ENCODE measurements at places on chromosomes 3 and 15.

GRCh38 chr3:141514382-141514781 lies 27.6 kb downstream of the RASA2 start:
- no peak for DNase-seq

- DNase-seq, result no peak
These were observed 34.2 kb downstream of the ALS2CL start for GRCh38 chr3:46659285-46659684.

DNA sequence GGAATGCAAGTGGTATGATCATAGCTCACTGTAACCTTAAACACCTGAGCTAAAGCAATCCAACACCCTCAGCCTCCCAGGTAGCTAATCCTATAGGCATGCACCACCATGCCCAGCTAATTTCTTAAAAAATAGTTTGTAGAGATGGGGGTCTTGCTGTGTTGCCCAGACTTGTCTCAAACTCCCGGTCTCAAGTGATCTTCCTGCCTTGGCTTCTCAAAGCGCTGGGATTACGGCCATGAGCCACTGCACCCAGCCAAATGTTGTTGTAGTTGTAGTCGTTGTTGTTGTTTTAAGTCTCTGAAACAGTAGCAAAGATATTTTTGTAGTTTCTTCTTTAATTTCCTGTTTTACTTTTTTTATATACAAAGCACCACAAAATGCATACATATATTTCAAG lies 616.6 kb downstream of the NAALADL2 start:
- no peak for DNase-seq

GRCh38 chr3:172560026-172560425 lies 36.8 kb upstream of the TNFSF10 start:
- DNase-seq, result no peak

GRCh38 chr3:172063456-172064432 lies 24.4 kb downstream of the FNDC3B start:
- DNase-seq, result no peak

DNA sequence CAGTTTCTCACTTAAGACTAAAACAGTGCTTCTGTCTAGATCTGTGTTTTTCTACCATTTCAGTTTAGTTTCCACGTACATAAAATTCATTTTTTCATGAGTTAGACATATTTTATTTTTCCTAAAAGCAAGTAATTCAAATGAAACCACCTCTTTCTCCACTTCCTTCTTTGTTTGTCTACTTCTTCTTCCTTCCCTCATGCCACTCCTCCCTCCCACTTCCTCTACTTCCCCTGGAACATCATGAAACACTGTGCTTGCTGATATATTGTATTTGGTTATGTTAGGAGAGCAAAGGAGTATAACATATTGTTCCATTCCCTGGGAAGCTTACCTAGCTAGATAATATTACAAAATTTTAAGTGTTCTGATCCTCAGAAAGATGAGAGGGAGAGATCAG lies 36.7 kb upstream of the GOLGA8B start:
- DNase-seq, result no peak

DNA sequence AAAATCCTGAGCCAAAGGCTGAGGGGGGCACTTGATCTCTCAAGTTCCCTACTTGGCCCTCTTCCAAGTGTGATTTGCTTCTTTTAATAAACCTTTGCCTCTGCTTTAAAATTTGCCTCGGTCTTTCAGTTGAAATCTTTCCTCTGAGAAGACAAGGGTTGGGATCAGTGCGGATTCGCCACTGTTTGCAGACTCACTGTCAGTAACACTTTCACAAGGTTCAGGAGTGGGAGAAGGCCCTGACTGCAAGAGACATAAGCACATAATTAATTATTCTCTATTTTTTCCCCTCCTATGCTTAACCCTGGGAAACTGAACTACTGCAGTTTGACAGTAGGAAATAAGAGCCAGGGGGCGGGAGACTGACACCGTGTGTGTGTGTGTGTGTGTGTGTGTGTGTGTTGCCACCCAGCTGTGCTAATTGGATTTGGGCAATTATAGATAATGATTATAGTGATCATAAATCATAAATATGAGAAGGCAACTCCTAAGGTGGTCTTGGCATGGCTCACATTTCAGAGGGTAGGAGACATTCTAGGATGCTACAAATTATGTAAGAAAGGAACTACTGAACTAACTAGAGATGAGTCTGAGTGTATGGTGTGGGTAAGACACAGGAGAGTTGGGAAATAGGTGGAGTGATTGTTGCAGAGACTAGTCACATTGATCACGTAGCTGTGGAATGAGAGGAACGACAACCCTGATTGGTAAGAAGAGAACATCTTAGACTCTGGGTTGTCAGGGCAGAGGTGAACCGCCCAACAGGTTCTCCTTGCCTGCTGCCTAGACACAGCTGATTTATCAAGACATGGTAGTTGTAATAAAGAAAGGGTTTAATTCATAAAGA lies 5.5 kb upstream of the ZNF662 start:
- DNase-seq, result no peak

DNA sequence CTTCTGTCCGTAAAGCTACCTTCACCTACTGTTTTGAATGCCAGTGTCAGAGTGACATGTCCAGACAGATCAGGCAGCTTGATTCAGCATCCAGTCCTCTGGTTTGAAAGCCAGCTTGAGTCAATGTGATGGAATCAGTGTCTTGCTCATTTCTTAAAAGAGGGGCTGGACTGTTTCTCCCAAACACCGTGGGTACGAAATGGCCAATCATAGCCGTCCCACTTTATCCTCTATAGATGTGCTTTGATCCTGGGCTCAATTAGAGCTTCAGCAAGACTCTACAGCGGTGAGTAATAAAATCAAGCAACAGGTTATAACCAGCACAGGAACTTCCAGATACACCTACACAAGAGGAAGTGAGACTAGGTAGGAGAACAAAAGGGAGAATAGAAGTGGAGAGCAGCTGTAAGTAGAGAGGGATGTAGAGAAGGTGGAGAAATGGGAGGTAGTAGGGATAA lies 17.0 kb upstream of the OR5K1 start:
- no peak for DNase-seq

GRCh38 chr3:117355566-117355965 lies 646.0 kb downstream of the TUSC7 start:
- no peak for DNase-seq

GRCh38 chr15:38171973-38172372 lies 80.7 kb upstream of the SPRED1 start:
- no peak for DNase-seq

DNA sequence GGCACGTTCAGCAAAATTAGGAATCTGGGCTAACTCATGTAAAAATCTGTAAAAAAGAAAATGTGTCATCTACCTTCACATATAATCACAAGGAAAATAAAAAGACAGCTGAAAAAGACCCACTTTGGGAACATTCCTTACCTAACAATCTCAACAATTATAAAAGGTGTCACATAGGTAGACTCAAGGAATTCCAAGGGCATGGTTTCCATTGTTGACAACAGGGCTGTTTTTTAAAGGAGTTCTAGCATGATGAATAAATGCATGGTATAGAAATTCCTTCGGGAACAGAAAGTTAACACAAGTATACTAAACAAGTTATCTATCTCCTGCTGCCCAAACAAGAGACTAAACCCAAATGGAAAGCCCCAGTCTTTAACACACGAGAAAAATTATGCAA lies 184.2 kb downstream of the GREM1 start:
- no peak for DNase-seq

DNA sequence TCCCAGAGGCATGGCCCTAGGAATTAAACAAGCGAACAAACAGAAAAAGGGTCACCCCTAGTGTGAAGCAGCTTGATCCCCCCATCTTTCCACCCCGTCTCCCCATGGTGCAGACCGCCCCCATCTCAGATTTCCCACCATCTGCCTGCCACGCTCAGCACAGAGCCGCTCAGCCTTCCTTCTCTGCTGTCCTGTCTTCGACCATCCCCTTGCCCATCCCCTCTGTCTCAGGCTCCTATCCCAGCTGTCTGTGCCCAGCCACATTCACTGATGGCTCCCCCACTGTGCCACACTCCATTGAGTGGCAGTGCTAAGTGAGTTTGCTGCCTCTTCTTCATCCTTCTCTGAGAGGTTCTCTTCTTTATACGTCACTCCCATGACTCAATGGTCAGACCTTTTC lies 11.7 kb upstream of the BTBD1 start:
- no peak for DNase-seq

DNA sequence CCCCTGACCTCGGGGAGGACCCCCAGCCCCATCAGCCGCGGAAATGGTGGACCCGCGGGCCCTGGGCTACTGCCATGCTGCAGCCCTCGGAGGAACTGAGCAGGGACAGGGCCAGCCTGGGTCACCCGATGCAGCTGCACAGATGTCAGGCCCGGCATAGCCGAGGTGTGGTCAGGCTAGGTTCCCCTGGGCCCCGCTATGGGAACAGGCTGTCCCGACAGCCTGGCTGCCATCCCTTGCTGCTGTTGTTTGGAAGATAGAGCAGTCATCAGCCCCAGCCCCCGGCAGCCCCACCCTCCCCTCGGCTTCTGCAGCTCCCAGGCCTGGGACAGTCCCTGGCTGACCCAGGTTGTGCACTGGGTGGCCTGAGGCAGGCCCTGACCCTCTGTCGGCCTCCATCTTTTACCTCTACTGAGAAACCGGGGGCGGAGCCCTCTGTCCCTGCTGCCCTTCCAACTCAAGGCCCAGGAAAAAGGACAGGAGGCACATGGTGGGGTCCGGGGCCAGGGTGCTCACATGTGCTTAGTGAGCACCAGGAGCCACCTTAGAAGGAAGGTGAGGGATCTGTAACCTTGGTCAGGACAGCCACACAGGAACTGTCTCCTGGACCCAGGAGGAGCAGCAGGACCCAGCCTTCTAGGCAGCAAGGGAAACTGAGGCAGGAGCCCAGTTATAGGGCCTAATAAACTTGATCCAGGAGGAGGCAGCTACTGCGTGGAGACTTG lies 31.5 kb upstream of the FBLN2 start:
- no peak for DNase-seq

DNA sequence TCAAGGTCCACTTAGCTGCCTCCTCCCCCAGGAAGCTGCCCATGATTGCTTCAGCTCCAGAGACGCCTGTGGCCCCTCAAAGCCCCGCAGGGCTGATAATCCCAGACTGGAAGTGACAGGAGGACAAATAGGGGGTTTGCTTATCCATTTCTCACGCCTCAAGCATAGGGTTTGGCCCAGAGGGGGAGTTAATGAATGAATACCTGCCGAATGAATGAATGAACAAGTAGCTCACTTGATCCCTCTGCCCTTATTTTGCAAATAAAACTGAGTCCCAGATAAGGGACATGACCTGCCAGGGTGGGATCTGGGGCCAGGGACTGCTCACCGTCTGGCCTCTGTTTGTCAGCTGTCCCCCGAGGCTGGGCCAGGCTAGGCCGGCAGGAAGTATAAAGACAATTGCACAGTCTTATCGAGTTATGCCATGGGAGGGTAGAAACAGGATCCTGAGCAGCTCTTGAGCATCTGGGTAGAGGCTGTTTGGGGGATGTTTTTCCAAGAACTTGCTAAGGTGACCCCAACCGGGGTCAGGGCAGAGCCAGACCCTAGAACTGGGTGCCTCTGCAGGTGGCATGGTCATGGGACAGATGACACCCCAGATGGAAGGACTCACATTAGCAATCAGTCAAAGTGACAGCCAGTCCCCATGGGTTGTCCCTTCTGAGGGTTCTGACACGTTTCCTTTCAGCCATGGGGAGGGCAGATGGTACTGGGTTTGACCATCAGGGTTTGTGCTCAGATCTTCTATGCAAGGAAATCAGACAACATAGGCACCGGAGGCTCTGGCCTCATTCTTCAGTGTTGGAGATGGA lies 45.0 kb downstream of the IQSEC1 start:
- DNase-seq, result no peak

- DNase-seq, result no peak
These were observed 45.0 kb upstream of the WWTR1 start for GRCh38 chr3:149702691-149703441.

- no peak for DNase-seq
These were observed 19.5 kb downstream of the CD47 start for GRCh38 chr3:108071368-108071767.

GRCh38 chr3:16886303-16886683 lies 1.5 kb downstream of the PLCL2 start:
- no peak for DNase-seq

GRCh38 chr15:78987556-78988360 lies 42.9 kb upstream of the CTSH start:
- no peak for DNase-seq

GRCh38 chr3:122183521-122183892 lies at the start of gene CASR:
Gene CASR (plus strand): TSS chr3:122183668. CDS start chr3:122254190, 70,522 bp downstream.
- no peak for DNase-seq

DNA sequence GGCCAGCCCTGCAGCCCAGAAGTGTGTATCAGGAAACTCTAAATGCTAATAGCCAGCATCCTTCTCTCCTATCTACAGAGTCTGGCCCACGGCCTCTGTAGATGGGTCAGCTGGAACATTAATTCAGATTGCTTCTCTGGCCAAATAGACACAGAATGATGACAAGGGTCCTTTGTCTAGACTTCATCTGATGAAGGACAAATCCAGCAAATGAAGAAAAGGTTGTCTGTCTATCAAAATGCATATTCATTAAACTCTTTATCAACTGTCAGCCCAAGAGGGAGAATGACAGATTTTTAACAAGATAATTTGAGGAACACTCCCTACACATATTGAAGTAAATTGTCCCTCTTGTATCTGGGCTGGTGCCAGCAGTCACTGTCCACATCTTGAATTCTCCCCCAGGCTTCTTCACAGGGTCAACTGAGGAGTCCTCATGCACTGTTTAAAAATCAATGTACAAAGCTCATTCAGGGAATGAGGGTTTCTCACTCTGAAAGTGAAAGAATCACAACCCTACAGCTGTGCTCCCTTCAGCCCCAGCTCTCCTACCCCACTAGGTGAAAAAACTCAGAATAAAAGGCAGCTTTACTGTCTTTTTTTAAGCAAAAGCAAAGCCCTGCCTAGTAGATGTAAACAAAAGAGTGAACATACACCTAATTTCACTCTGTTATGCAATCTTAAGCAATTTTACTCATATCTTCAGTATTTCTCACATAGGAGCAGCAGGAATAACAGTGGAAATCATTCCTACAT lies 507.7 kb downstream of the IGSF11 start:
- DNase-seq, result no peak

- no peak for DNase-seq
These were observed 1.4 kb downstream of the SLC41A3 start for GRCh38 chr3:126082362-126083137.

- DNase-seq, result no peak
These were observed 49.1 kb downstream of the RSRC1 start for GRCh38 chr3:158158969-158159368.

DNA sequence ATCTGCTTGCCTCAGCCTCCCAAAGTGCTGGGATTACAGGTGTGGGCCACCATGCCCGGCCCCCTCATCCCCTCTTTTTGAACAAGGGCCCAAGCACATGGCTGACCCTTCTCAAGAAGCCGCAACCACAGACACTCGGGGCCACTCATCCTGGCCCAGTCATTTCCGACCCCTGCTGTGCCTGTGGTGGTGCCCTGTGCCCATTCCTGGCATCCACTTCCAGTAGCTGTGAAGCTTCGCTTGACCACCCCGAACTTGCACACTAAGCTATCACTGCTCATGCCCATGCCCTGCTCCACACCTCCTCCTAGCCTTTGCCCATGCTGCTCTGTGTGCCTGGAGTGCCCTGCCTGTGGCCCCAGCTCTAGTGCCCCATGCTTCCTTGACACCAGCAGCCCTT lies 8.3 kb downstream of the TMEM44 start:
- no peak for DNase-seq

DNA sequence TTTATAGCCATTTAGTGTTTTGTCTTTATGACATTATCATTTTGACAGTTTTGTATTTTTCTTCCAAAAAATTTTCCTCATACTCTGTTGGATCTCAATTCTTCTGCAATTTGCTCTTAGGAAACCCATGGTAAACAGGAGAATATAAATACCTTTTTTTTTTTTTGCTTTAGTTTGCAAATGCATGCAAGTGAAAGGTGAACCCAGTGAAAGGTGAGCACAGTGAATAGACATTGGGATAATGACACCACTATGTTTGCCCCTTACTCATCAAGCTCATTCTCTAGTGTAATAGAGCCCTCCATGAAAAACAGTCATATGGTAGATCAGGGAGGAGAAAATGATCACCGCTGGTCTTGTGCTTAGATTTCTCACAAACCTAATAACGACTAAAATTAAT lies 59.0 kb upstream of the TRPC1 start:
- DNase-seq, result no peak
